ENCODE measurements at places on chromosomes 2 and 18. TPM values are rescaled to one million over a fixed set of nuclear protein-coding genes. Genes with fewer than 3 reads are reported as not detected.

DNA sequence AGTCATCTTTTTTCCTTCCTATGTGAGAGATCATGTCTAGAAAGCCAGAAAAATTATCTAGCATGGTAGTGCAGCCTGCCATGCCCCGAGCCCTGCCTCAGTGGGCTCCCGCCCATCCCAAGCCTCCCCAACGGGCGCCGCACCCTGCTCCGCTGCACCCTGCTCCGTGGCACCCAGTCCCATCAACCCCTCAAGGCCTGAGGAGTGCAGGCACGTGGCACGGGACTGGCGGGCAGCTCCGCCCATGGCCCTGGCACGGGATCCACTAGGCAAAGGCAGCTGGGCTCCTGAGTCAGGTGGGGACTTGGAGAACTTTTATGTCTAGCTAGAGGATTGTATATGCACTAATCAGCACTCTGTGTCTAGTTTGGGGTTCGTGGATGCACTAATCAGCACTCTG lies 83.4 kb upstream of the COL3A1 start:
- DNase-seq = no peak
- H3K27me3 ChIP-seq = no peaks in the 10 kb centered on the region
- no peak overlapping the region for H3K4me3 ChIP-seq
- H3K36me3 ChIP-seq = no peaks in the 10 kb centered on the region
- H3K27ac ChIP-seq = no peak overlapping the region

GRCh38 chr18:38297910-38298309 lies 732.3 kb upstream of the CELF4 start:
- H3K27ac ChIP-seq = no peak overlapping the region
- H3K27me3 ChIP-seq = no peaks in the 10 kb centered on the region
- peaks cover 3% of the 10 kb centered on the region for H3K36me3 ChIP-seq

DNA sequence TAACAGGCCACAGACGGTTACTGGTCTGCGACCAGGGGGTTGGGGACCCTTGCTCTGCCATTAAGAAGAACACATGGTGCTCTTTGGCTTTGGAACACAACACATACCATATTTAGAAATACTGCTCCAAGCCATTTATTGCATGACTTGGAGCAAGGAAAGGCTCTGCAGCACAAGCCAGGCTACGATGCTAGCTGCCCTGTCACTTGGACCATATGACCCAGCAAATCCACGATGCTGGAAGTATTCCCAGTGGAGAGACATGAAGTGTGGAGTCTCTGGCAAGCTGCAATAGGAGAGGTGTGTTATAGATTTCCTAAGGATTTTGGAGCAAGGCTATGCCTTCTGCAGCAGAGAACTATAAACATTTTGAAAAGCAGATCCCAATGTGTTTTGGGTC lies 171.2 kb downstream of the HAUS1 start:
- H3K27me3 ChIP-seq = no peaks in the 10 kb centered on the region
- DNase-seq = no peak
- no peak overlapping the region for H3K4me3 ChIP-seq

The CRYGC gene
- not detected for total RNA-seq

The IGFBP5 gene
- total RNA-seq = not detected

DNA sequence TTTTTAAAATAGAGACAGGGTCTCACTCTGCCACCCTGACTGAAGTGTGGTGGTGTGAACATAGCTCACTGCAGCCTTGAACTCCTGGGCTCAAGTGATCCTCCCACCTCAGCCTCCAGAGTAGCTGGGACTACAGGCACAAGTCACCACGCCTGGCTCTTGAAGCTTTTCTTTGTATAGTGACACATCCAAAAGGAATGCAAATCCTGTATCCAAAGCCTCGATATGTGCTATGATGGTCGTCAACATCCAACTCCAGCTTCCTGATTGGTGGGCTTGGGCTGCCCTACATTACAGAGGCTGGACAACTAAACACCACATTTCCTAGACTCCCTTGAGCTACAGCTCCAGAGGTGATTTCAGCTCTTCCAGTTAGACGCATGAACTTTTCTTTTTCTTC lies 101.7 kb upstream of the PGAP1 start:
- H3K4me3 ChIP-seq = no peak overlapping the region
- no peaks in the 10 kb centered on the region for H3K27me3 ChIP-seq
- H3K36me3 ChIP-seq = peaks cover 14% of the 10 kb centered on the region
- peaks cover 17% of the 10 kb centered on the region for H3K4me1 ChIP-seq

The DSC3 gene
- not detected for total RNA-seq

DNA sequence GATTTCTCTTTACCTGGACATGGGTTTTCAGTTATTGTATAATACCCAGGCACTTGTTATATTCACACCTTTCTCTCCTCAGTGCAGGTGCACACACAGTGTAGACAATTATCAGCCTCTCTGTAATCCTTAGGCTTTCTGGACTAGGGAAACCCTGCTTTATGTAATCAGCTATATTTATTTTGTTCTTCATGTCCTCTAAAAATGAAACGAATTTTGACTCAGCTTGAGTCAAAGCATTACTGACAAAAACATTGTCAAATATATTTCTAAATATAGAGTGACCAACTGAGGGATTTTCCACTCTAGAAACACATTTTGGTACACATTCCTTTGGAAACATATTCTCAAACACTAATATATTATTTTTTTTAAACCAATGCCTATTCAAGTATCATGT lies 144.8 kb upstream of the GULP1 start:
- no peaks in the 10 kb centered on the region for H3K4me1 ChIP-seq
- no peak for DNase-seq
- H3K27ac ChIP-seq = no peak overlapping the region
- no peaks in the 10 kb centered on the region for H3K27me3 ChIP-seq

DNA sequence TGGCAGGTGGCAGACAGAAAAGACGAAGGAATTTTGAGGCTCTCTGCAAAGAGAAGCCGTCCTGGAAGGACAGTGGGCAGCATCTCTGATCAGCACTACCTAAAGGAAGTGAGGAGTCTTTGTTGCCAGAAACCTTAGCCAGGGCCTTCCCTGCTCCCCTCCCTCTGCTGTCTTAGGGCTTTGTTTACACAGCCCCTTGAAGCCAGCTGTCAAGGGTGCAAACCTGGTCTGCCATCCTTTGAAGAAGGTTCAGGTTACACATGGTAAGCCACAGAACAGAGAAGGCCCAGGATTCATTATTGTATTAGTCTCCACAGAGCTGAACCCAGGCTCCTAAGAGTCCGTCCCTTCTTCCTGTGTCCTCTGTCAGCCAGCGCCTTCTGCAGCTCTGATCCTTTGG lies 356.7 kb downstream of the TGIF1 start:
- no peaks in the 10 kb centered on the region for H3K36me3 ChIP-seq
- no peaks in the 10 kb centered on the region for H3K4me1 ChIP-seq
- H3K4me3 ChIP-seq = no peak overlapping the region
- DNase-seq = no peak

The ABCG8 gene
- not detected for total RNA-seq

GRCh38 chr2:127356531-127356930 lies 31.2 kb downstream of the MAP3K2 start:
- no peak overlapping the region for H3K4me3 ChIP-seq
- no peaks in the 10 kb centered on the region for H3K27me3 ChIP-seq
- DNase-seq = no peak
- H3K36me3 ChIP-seq = peaks cover 5% of the 10 kb centered on the region
- no peak overlapping the region for H3K27ac ChIP-seq
- peaks cover 28% of the 10 kb centered on the region for H3K4me1 ChIP-seq

DNA sequence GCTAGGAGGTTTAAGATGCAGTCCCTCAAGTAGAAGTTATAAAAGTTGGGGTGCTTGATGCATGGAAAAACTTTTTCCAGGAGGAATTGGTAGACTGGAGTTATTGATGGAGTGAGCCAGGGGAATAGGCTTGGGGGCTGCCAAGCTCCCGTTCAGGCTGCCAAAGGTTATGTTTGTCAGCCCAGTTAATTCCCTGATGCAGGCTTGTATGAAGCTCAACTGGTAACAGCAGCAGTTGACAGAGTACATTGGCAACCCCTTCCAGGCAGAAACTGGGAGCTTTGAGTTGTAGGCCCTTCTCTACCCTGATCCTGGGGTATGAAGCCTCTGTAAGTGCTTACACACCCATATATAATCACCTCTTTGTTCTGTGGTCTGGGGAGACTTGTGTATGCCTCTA lies 16.2 kb downstream of the CCDC150 start:
- no peaks in the 10 kb centered on the region for H3K27me3 ChIP-seq
- H3K36me3 ChIP-seq = peaks cover 32% of the 10 kb centered on the region
- no peak overlapping the region for H3K4me3 ChIP-seq
- DNase-seq = no peak
- no peak overlapping the region for H3K27ac ChIP-seq
- H3K4me1 ChIP-seq = no peaks in the 10 kb centered on the region

The OR6B2 gene
- total RNA-seq = not detected

The GCG gene
- not detected for total RNA-seq

DNA sequence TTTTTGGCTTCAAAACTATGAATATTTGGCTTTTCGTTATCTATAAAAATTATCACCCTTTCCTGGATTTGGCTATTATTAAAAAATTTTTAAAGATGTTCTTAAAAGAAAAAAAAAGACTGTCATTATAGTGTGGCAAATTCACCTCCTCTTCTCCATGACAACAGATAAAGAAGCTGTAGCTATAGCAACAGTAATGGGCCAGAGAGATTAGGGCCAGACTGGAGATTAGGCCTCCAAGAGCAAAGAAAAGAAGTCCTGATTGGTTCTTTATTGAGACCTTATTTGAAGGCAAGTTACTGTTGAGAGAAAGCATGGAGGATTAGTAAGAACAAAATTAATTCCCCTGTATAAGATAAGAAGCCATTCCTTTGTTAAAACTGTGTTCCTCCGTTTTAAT lies 812.5 kb downstream of the DCC start:
- no peak overlapping the region for H3K27ac ChIP-seq
- no peaks in the 10 kb centered on the region for H3K4me1 ChIP-seq
- no peaks in the 10 kb centered on the region for H3K27me3 ChIP-seq
- no peak overlapping the region for H3K4me3 ChIP-seq

- no peak overlapping the region for H3K4me3 ChIP-seq
- H3K27me3 ChIP-seq = no peaks in the 10 kb centered on the region
- DNase-seq = no peak
- H3K27ac ChIP-seq = no peak overlapping the region
- H3K36me3 ChIP-seq = peaks cover 3% of the 10 kb centered on the region
- H3K4me1 ChIP-seq = peaks cover 4% of the 10 kb centered on the region
Observed at GRCh38 chr2:85900366-85900765, 11.6 kb upstream of the ST3GAL5 start.

DNA sequence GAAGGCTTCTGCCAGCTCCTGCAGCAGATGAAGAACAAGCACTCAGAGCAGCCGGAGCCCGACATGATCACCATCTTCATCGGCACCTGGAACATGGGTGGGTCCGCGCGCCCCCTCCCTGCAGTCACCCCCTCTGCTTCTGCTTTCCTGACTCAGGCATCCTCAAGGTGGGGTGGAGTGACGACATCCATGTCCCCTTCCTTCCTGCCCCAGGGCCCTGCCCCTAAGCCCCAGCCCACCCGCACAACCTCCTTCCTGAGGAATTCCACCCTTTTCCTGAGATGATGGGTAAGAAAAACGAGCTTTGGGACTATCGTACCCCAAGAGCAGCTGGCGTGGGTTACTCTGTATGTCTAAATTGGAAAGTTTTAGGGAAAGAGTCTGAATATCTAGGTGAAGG lies 89.7 kb upstream of the ATG16L1 start:
- no peak overlapping the region for H3K4me3 ChIP-seq
- no peaks in the 10 kb centered on the region for H3K4me1 ChIP-seq
- no peaks in the 10 kb centered on the region for H3K27me3 ChIP-seq
- H3K36me3 ChIP-seq = peaks cover 6% of the 10 kb centered on the region
- no peak overlapping the region for H3K27ac ChIP-seq
- DNase-seq = no peak

Data from activated T-cell treated with anti-CD3 and anti-CD28 coated beads, Interleukin-2, amount 50 U/mL, for 72 hours (primary cell).